AG04450 (cell line): ENCODE measurements at places on chromosomes 12 and 14. TPM values are rescaled to one million over a fixed set of nuclear protein-coding genes. Genes with fewer than 3 reads are reported as not detected.

Gene SPTLC2
- polyA plus RNA-seq = 37.0 and 41.3 TPM in 2 replicates

Gene PSMB5
- 282 and 292 TPM in 2 replicates for polyA plus RNA-seq

Gene RNASE7
- polyA plus RNA-seq = not detected in 2 replicates

Gene OR4K14
- polyA plus RNA-seq = not detected in 2 replicates

Gene CLECL1
- not detected in 2 replicates for polyA plus RNA-seq

Gene AKAP3
- polyA plus RNA-seq = 0.29 and 0.73 TPM in 2 replicates

Gene PTHLH
- polyA plus RNA-seq = 1.5 and 1.9 TPM in 2 replicates

Gene P2RX2
- not detected in 2 replicates for polyA plus RNA-seq

Gene PRH2
- 0.16 TPM in 1 of 2 replicates, not detected in the other for polyA plus RNA-seq

Gene ADAMTS20
- polyA plus RNA-seq = not detected in 2 replicates

Gene KIF21A
- polyA plus RNA-seq = 0.94 and 1.4 TPM in 2 replicates

Gene RBP5
- 0.25 and 0.36 TPM in 2 replicates for polyA plus RNA-seq

Gene SYT1
- polyA plus RNA-seq = 5.0 and 6.8 TPM in 2 replicates

Gene NXPH4
- polyA plus RNA-seq = 0.79 and 1.0 TPM in 2 replicates

Gene CNTN1
- 0.10 and 0.19 TPM in 2 replicates for polyA plus RNA-seq

Gene MFAP5
- polyA plus RNA-seq = 0.36 and 0.60 TPM in 2 replicates

Gene ZDHHC22
- not detected in 2 replicates for polyA plus RNA-seq

Gene TMPRSS12
- polyA plus RNA-seq = not detected in 2 replicates

Gene NID2
- 413 and 418 TPM in 2 replicates for polyA plus RNA-seq

Gene IKZF4
- 3.9 and 4.7 TPM in 2 replicates for polyA plus RNA-seq

Gene KRT71
- polyA plus RNA-seq = not detected in 2 replicates

Gene CLEC4D
- not detected in 2 replicates for polyA plus RNA-seq

Gene SENP1
- polyA plus RNA-seq = 23.4 and 26.4 TPM in 2 replicates

Gene LRP6
- polyA plus RNA-seq = 18.4 and 21.2 TPM in 2 replicates

Gene AQP6
- not detected in 2 replicates for polyA plus RNA-seq

Gene KLRC3
- polyA plus RNA-seq = not detected in 2 replicates

Gene TSPAN9
- polyA plus RNA-seq = 68.0 and 72.7 TPM in 2 replicates

Gene SOAT2
- polyA plus RNA-seq = 0.06 TPM in 1 of 2 replicates, not detected in the other
